ENCODE measurements at places on chromosomes 2 and 18. TPM values are rescaled to one million over a fixed set of nuclear protein-coding genes. Genes with fewer than 3 reads are reported as not detected.
A peak's percentile ranks its signal among the peaks of the same experiment; 100 is the strongest.

Gene GRP
- total RNA-seq, result not detected

Gene CYP27A1
- not detected for total RNA-seq

Gene C2orf81
- total RNA-seq, result 1.7 TPM

Gene POMC
- 5.2 TPM for total RNA-seq

DNA sequence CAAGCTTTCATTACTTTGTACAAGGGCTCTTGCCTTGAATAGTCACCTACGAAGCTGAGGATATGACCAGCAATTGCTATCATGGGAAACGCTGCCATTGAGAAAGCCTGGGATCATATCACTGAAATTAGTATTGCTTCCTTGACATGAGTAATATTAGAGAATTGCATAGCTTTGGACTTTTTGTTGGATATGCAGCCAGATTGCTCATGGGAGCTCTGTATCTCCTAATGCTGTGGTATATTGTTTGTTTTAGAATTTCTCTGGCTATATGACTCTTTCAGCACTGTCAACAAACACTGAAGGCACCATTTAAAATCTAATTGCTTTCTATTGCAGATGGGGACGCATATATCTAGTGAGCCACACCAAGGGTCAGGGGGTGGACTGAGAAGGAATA, 80.0 kb upstream of the WDSUB1 start:
- DNase-seq, result no peak

DNA sequence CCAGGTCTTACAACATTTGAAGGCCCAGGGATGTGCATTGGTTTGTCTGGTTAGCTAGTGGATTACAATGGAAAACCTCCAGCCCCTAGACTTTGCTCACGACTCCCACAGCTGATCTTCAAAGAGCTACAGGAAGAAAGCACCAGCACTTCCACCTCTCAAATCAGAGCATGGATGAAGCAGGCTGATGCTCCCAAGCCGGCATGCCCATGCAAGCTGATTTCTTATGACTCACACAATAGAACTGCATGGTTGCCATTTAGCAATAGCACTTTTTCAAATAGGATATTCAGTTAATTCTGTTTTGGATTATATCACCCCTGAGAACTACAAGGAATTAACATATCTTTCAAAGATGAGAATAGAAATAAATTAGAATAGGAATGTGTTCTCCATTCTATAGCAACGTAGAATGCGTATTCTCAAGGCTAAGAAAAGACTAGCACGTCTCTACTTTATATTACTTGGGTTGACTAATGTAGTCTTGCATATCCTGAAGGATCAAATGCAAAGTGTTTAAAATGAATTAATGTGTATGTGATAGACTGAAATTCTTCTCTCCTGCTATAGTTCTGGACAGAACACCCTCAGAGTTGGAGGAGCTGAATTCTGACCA, 292.4 kb downstream of the TRIB2 start:
- DNase-seq, result no peak

GRCh38 chr2:108583903-108584520, 49.7 kb downstream of the LIMS1 start:
- DNase-seq, result no peak

- peak; percentile 42 for DNase-seq
Measured at GRCh38 chr2:10236571-10237391, 65.9 kb upstream of the HPCAL1 start.

- DNase-seq, result no peak
Measured at GRCh38 chr18:3139406-3139805, 80.4 kb downstream of the MYOM1 start.

GRCh38 chr18:12278741-12279682, 24.9 kb downstream of the CIDEA start:
- DNase-seq, result no peak

GRCh38 chr2:1883476-1883875, 139.2 kb upstream of the PXDN start:
- DNase-seq, result no peak

- DNase-seq, result no peak
Measured at GRCh38 chr2:19360266-19360965, 2.0 kb upstream of the OSR1 start.
